ENCODE measurements at places on chromosomes 6 and 20.

DNA sequence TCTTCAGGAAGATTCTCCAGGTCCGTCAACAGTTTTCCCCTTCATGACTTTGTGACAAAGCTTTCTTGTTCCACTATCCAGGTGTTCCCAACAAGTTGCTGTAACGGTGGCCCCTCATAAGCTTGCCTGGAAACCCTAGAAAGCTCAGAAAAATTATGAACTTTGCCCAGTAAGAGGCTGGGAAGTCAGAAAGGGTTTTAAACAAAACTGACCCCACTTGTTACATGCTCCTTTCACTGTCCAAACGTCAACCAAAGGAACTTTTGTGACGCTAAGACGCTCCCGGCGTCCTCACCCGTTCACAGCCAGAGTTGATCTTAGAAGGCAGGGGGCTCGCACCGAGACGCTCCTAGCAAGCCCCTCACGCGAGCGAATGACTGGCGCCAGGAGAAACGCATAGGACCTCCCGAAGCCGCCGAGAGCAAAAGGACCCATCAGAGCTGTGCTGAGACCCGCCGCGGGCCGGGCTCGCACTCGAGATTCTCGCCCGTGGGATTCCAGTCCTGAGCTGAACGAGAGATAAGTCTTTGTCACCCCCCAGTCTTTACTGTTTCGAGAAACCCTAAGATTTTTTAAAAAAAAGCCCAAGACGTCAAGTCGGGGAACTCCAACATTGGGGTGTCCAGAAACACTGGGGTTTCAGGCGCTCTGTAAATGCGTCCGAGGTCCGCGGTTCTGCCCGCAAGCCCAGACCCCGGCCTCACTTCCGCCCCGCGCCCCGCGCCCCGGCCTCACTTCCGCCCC, 544 bp upstream of the ACAT2 start:
- peak; percentile 17 for DNase-seq

- no peak for DNase-seq
These were observed 99.5 kb downstream of the IPCEF1 start for GRCh38 chr6:154257067-154257466.

DNA sequence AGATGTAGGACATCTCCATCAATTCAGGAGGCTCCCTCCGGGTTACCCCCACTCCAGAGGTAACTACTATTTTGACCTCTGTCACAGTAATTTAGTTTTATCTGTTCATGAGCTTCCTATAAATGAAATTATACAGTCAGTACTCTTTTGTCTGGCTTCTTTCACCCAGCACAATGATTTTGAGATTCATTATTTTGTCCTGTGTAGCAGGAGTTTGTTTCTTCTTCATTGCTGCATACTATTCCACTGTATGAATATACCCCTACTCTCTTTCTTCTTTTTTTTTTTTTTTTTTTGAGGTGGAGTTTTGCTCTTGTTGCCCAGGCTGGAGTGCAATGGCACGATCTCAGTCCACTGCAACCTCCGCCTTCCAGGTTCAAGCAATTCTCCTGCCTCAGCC, 11.8 kb upstream of the AP5S1 start:
- DNase-seq = no peak

GRCh38 chr6:124962639-124963415, 590 bp downstream of the RNF217 start:
- peak; percentile 57 for DNase-seq

- DNase-seq = peak; percentile 57
These were observed 17.9 kb upstream of the EXOC2 start for GRCh38 chr6:710601-711571.

- DNase-seq = no peak
These were observed 15.0 kb downstream of the GRM4 start for GRCh38 chr6:34130862-34131261.

DNA sequence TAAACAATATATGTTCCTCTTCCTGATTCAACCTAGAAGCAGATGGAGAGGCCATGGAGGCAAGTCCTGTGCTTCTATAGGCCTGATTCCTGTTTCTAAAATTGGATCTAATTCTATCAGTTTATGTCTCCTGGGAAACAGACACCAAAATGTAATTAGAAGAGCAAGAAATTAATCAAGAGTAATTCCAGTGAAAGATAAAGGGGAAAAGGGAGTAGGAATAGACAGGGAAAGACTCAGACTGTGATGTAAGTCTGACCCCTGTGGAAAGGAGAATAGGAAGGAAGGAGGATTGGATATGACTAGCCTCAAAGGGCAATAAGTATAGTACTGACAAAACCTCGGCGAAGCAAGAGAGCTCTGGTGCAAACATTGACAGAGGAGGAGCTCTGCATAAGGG, 33.9 kb upstream of the FBXO30 start:
- DNase-seq = no peak

- peak; percentile 90 for DNase-seq
These were observed 11.0 kb downstream of the TSPYL1 start for GRCh38 chr6:116268589-116269293.
